ENCODE measurements at places on chromosomes 6 and 20. TPM values are rescaled to one million over a fixed set of nuclear protein-coding genes. Genes with fewer than 3 reads are reported as not detected.
A peak's percentile ranks its signal among the peaks of the same experiment; 100 is the strongest.

DNA sequence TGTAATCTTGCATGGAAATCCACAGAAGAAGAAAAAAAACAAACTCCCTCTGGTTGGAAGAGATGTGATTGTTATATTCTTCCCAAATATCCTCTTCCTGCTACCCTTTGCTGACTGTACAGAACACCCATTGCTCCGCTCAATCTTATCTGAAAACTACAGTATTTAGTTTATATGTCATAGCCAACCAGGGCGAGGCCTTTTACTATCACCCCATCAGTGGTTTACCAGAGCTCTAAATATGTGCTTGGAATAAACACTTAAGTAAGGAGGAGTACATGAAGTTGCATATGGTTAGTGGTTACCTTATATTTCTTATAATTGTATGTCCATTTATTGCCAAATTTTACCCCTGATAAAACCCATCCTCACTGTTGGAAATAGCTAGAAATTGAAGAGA, 12.2 kb downstream of the PRL start:
- DNase-seq = no peak

DNA sequence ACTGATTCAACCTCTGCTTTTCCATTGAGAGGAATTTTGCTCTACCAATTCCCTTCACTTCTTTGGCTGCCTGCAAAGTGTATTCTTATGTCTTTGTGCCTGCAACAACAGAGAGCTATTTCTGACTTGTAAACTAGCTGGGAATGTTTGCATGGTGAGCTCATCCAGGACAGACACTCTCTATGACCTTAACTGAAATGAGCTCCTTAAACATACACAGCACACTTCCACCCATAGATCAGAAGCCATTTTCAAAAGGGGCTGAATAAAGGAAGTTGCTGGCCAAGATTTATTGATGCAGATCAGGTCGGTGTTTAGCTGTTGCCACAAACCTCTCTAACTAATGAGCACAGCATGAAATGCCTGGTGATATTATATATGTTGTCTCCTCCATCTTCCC, 377.7 kb downstream of the BTBD9 start:
- DNase-seq = peak; percentile 62

DNA sequence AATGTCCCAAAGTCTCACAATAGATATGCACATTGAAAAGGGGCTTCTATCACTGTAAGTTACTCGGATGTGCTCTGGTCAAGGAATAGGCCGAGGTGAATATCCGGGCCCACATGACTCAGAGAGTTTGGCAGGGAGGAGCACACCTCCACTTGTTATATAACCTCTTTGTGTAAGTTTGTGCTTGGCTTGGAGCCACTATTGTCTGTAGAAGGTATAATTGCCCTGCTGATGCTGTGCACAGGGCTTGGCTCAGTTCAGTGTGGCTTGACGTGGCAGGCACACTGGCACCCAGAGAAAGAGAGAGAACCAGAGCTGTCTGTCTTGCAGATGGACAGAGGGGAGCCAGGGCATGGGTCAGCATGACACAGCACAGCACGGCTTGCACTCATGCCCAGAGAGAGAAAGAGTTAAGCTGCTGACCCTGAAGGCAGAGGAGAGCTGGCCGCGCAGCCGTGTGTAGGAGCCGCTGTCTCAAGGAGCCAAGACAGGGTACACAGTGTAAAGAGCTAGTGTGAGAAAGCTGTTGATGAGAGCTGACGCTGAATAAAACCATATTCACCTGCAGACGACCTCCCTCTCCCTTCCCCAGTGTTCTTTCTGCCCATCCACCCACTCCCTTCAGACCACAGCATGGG, 482.5 kb downstream of the C6orf118 start:
- peak; percentile 13 for DNase-seq

DNA sequence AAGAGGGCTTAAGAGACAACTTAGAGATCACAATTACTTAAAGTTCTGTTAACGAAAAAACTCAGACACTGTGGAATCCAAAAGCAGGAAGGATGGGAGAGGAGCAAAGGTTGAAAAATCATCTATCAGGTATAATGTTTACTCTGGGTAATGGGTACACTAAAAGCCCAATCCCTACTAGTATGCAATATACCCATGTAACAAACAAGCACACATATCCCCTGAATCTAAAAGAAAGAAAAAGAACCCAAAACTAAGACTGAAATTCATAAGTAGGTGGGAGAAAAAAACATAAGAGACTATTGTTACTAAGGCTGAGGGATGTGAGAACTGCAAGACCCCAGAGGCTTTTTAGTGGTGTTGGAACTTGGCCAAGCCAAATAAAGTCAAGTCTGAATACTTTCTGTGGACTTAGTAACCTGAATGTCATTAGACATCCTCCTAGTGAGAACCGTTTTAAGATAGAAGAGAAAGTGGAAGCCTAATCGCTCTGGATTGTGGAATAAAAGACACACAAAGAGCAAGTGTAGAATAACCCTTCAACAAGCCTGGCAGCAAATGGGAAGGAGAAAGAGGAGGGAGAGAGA, 189.4 kb upstream of the RNF217 start:
- no peak for DNase-seq

DNA sequence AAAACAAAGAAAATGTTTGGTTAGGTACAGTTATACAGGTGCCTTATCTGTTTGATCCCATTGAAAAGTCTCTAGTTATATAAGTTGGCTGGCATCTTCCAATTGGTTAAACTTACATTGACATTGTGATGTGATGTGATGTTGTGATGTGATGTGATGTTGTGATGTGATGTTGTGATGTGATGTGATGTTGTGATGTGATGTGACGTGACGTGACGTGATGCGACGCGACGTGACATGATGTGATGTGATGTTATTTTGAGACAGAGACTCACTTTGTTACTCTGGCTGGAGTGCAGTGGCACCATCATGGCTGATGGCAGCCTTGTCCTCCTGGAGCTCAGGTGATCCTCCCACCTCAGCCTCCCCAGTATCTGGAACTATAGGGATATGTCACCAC, 507.6 kb downstream of the HAO1 start:
- no peak for DNase-seq

DNA sequence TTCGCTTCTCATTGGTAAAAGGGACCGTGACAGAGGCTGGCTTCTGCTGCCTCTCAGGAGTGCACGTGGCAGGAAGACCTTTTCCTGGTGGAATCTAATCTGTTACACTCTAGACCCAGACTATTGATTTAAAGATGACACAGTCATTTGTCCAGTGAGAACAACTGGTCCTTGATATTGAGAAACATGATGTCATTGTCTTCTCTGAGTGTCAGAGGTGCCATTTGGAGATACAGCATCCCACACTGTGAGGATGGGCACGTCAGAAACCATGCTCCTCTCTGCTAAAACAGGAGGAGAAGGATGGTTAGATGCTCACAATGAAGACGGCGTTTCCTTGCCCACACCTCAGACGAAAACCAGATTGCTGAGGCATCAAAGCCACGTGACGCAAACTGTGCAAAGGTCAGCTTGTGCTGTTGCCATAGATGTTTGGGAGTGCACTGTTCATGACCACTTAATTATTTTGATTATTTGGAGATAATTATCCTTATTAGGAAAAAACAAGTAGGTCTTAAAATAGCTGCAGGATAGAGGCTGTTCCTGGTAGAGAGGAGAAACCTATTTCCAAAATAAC, 169.0 kb downstream of the SMOC2 start:
- no peak for DNase-seq

DNA sequence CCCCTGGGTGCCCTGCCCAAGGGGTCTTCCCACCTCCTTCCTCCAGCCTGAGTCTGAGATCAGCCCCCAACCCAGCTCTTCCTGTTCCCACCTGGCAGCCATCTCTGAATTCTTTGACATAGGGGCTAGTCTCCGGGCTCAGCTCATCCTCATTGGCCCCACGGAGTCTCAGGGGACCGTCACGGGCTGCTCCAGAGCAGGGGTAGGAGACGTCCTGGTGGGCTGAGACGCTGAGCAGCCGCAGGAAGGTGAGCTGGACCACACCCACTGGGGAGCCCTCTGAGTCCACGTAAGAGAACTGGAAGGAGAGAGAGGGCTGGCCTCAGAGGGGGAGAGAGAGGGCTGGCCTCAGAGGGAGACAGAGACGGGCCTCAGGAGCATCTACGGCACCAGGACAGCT, 28.1 kb downstream of the COL11A2 start:
- no peak for DNase-seq

GRCh38 chr20:36311854-36312723, 6.0 kb downstream of the DLGAP4 start:
- DNase-seq = no peak

DNA sequence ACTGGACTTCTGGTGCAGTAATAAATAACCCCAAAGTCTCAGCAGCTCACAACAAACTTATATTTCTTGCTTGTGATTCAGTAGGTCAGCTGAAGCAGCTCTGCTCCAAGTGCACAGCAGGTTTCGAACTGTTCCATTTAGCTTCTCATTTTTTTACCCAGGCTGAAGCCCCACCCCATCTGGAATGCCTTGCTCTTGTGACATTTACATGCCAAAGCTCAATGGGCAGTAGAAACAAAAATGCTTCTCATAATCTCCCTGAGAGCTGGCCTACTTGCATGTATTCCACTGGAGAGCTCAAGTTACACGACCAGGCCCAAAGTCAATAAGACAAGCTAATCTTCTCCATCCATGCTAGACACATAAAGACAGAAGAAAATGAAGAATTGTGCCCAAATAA, 165.2 kb downstream of the HAO1 start:
- peak; percentile 53 for DNase-seq

- DNase-seq = peak; percentile 73
These were observed 84.7 kb upstream of the RNF24 start for GRCh38 chr20:4099905-4100675.

- DNase-seq = no peak
These were observed 209.3 kb upstream of the PDE10A start for GRCh38 chr6:165872311-165872710.

- DNase-seq = peak; percentile 67
These were observed 243.9 kb upstream of the TCF21 start for GRCh38 chr6:133644892-133645619.

DNA sequence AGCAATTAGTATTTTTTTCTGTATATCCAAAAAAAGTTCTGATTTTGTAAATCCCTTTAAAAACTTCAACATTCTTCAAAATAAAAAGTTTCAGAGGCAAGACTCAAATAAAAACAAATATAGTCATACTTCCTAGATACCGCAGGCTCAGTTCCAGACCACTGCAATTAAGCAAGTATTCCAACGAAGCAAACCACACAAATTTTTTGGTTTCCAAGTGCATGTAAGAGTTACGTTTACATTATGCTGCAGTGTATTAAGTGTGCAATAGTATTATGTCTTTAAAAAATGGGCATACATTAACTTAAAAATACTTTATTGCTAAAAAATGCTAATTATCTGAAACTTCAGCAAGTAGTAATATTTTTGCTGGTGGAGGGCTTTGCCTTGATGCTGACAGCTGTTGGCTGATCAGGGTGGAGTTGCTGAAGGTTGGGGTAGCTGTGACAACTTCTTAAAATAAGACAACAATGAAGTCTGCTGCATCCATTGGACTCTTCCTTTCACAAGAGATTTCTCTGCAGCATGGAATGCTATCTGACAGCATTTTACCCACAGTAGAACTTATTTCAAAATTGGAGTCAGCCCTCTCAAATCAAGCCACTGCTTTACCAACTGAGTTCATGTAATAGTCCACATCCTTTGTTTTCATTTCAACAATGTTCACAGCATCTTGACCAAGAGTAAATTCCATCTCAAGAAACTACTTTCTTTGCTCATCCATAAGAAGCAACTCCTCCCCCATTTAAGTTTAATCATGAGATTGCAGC, 46.0 kb downstream of the PHIP start:
- DNase-seq = peak; percentile 16

DNA sequence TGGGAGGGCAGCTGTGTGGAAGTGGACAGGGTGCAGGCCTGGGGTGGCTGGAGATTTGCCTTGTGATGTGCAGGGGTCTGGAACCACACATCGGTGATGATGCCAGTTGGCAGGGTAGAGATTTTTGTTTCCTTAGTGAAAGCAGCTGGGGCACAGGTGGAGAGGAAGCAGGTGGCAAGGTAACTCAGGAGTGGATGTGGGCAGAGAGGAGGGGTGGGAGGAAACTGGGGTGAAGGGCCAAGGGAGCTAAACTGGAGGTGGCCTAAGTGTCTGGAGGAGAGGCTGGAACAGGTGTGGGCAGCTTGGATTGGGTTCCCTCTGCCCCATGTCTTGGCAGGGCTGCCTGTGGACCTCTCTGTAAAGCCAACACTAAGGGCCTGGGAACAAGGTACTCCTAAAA, 4.7 kb upstream of the SCUBE3 start:
- DNase-seq = no peak

- DNase-seq = no peak
These were observed 128.7 kb downstream of the SYNE1 start for GRCh38 chr6:152508477-152508876.

- no peak for DNase-seq
These were observed 10.8 kb downstream of the UFL1 start for GRCh38 chr6:96532399-96532798.

GRCh38 chr6:169725125-169726048, 1.1 kb upstream of the PHF10 start:
- peak; percentile 38 for DNase-seq

DNA sequence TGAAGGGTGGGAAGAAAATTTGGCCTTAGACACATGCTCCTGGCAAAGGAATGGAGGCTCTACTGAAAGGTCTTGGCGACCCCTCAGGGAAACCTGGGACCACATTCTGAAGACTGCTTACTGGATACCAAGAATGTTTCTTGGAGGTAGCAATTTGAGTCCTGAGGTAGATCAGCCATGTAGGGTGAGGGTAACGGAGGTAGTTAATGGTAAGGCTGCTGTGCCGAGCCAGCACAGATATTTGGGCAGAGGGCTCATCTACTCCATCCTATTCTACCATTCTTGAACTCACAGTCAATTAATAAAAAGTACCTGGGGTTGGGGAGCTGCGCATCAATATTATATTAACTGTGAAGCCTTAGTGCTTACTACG, 401 bp upstream of the PHF3 start:
- no peak for DNase-seq

- no peak for DNase-seq
These were observed 38.7 kb downstream of the SPDEF start for GRCh38 chr6:34517461-34517881.

DNA sequence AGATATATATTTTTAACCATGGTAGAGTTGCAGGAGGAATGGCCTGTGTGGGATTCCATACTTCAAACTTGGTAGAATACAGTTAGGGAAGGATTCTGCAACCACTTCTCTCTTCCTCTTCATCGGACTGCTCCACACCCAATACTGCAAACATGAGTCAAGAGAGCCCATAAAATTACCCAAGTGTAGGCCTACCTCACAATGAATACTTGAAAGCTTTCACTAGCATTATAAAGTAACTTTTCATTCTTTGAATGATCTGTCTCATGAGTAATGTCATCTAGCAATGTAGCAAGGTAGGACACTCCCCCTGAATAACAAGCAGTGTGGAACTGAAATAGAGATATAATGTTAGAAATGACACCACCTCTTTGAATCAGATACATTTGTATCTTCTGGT, 79.4 kb downstream of the FOXC1 start:
- no peak for DNase-seq

- no peak for DNase-seq
These were observed 212.9 kb upstream of the PRDM1 start for GRCh38 chr6:105873211-105873704.

- DNase-seq = peak; percentile 45
These were observed 2.9 kb downstream of the EEF1A2 start for GRCh38 chr20:63495741-63496595.

The MAS1 gene
- not detected for total RNA-seq

The SLC13A3 gene
- total RNA-seq = not detected

The OR2B2 gene
- total RNA-seq = not detected

The RNF182 gene
- 0.23 TPM for total RNA-seq

The IL17A gene
- total RNA-seq = not detected

The RAB44 gene
- not detected for total RNA-seq

The NMBR gene
- total RNA-seq = not detected

All from MG63 (cell line).